Activated naive CD4-positive, alpha-beta T cell (primary cell): ENCODE measurements at places on chromosomes 12 and 14.

- no peak for DNase-seq
These were observed 151.3 kb upstream of the PRKD1 start for GRCh38 chr14:30078811-30079402.

- no peak for DNase-seq
These were observed 1.9 kb upstream of the BICD1 start for GRCh38 chr12:32104572-32105355.

- DNase-seq, result no peak
These were observed 204.4 kb downstream of the ALX1 start for GRCh38 chr12:85484387-85484786.

DNA sequence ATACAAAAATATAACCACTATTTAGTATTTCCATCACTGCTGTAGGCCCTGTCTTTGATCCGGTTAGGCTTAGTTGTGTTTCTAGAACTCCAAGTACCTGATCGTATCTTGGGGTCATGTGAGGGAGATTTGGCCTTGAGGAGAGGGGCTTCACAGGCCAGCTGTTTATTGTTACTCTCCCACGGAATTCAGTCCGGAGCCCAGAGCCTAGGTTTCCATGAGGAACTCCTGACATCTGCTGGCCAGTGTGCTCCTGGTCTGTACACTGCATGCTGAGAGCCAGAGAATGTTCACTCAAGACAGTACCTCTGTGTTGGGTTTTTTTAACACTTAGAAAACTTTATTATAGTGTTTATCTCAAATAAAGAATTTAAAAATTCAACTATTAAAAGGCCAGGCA lies 341.0 kb upstream of the TMEM132C start:
- DNase-seq, result no peak

- no peak for DNase-seq
These were observed 39.6 kb downstream of the CCDC88C start for GRCh38 chr14:91377700-91378652.

- no peak for DNase-seq
These were observed 906.0 kb downstream of the VRK1 start for GRCh38 chr14:97703006-97703760.

DNA sequence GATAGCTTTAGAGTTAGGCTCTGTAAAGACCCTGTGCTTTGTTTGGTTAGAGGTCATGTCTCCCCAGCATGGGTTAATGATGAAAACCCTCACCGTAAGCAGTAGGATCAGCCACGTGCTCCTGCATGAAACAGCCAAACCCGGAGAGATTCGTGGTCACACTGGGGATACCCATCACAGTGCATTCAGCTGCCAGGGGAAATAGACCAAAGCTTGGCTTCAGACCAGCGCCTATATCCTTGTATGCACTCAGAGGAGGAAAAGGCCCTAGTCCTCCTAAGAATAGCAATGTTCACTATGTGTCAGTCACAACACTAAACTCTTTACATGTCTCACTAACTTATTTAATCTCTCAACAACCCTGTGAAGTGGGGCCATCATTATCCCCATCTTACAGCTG lies 16.3 kb downstream of the SPX start:
- DNase-seq, result no peak

GRCh38 chr12:132238488-132238854 lies 90.9 kb downstream of the GALNT9 start:
- DNase-seq, result no peak

GRCh38 chr12:117020536-117021220 lies 78.5 kb downstream of the TESC start:
- no peak for DNase-seq

DNA sequence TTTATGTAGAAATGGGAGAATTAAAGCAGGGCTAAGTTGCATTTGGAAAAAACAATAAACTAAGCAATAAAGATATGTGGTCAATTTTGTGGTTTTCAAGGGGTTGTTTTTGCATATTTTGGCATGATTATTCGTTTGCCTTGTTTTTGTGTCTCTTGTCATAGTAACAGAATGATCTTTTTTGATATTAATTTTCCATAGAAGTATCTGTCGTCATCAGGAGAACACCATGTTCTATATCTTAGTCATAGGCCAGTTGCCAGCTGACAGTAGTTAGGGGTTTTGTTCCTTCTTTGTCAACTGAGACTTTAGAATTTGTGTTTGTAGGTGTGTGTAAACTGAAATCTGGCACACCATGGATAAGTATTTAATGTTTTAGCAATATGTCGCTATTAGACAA lies 1354.8 kb downstream of the LRFN5 start:
- DNase-seq, result no peak

GRCh38 chr12:47803191-47803875 lies 16.4 kb downstream of the HDAC7 start:
- DNase-seq, result no peak

- no peak for DNase-seq
These were observed 147.2 kb upstream of the DYRK2 start for GRCh38 chr12:67501362-67501761.

DNA sequence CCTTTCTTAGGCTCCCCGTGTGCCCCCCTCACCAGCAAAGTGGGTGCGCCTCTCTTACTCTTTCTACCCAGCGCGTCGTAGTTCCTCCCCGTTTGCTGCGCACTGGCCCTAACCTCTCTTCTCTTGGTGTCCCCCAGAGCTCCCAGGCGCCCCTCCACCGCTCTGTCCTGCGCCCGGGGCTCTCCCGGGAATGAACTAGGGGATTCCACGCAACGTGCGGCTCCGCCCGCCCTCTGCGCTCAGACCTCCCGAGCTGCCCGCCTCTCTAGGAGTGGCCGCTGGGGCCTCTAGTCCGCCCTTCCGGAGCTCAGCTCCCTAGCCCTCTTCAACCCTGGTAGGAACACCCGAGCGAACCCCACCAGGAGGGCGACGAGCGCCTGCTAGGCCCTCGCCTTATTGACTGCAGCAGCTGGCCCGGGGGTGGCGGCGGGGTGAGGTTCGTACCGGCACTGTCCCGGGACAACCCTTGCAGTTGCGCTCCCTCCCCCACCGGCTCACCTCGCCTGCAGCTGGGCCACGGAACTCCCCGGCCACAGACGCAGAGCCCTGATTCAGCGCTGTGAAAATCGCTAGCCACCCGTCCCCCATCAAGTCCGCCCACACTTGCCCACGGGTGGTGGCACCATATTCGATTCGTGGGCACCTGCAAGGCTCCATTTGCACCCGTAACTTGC lies 1.3 kb downstream of the TMEM233 start:
- DNase-seq, result no peak

DNA sequence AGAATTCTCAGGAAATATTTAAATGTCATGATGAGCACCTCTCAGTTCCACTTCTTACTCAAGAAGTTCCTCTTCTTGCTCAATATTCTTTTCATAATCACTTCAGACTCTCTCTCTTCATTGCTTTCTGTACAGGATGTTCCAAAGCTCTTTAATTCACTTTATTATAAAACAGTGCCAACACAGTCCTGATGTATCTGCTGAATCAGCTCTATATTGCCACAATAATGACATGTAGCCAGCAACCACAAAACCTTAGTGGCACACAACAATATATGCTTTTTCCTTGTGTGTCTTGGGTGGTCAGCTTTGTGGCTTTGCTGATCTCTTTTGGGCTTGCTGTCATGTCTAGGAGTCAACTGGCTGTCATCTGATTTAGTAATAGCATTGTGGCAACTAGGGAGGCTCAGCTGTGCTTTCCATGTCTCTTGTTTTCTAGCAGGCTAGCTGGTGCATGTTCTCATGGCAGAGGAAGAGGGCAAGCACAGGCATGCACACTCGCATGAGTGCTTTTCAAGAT lies 52.8 kb upstream of the SLC2A13 start:
- no peak for DNase-seq

GRCh38 chr12:83145325-83145840 lies 458.7 kb downstream of the TMTC2 start:
- no peak for DNase-seq

- no peak for DNase-seq
These were observed 11.3 kb downstream of the DDX51 start for GRCh38 chr12:132132609-132133430.
